ENCODE measurements at places on chromosomes 6 and 20. TPM values are rescaled to one million over a fixed set of nuclear protein-coding genes. Genes with fewer than 3 reads are reported as not detected.

DNA sequence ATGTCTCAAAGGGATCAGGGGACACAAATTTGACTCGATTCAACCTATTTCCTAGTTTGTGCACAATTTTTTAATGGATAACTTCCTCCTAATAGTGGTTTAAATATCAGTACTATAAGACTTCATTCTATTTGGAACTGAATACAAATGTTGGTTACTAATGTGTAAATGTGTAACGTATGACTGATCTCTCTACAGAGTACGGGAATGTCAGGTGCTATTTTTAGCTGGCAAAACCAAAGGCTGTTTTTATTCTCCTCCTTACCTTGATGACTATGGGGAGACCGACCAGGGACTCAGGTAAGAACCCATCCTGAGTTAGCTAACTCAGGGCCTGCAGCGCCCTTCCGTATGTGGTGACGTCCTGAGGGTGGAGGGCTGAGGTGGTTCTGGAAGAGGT is 33.0 kb downstream of the PRPH2 start:
- H3K36me3 ChIP-seq, result peaks cover 60% of the 10 kb centered on the region
- no peak for DNase-seq
- peaks cover 3% of the 10 kb centered on the region for H3K27me3 ChIP-seq
- H3K27ac ChIP-seq, result peak overlapping the region; percentile 51
- peaks cover 24% of the 10 kb centered on the region for H3K4me1 ChIP-seq
- no peak overlapping the region for H3K4me3 ChIP-seq

GRCh38 chr20:45904583-45905504 is 7.1 kb downstream of the PLTP start:
- H3K27me3 ChIP-seq, result peaks cover 2% of the 10 kb centered on the region
- no peaks in the 10 kb centered on the region for H3K4me1 ChIP-seq
- H3K36me3 ChIP-seq, result peaks cover 7% of the 10 kb centered on the region
- H3K27ac ChIP-seq, result no peak overlapping the region
- no peak for DNase-seq

GRCh38 chr20:51800872-51801121 is 1.5 kb downstream of the SALL4 start:
- no peaks in the 10 kb centered on the region for H3K36me3 ChIP-seq
- H3K27ac ChIP-seq, result no peak overlapping the region
- peak overlapping the region; percentile 87 for H3K4me3 ChIP-seq
- peaks cover 11% of the 10 kb centered on the region for H3K27me3 ChIP-seq
- H3K4me1 ChIP-seq, result peaks cover 23% of the 10 kb centered on the region

DNA sequence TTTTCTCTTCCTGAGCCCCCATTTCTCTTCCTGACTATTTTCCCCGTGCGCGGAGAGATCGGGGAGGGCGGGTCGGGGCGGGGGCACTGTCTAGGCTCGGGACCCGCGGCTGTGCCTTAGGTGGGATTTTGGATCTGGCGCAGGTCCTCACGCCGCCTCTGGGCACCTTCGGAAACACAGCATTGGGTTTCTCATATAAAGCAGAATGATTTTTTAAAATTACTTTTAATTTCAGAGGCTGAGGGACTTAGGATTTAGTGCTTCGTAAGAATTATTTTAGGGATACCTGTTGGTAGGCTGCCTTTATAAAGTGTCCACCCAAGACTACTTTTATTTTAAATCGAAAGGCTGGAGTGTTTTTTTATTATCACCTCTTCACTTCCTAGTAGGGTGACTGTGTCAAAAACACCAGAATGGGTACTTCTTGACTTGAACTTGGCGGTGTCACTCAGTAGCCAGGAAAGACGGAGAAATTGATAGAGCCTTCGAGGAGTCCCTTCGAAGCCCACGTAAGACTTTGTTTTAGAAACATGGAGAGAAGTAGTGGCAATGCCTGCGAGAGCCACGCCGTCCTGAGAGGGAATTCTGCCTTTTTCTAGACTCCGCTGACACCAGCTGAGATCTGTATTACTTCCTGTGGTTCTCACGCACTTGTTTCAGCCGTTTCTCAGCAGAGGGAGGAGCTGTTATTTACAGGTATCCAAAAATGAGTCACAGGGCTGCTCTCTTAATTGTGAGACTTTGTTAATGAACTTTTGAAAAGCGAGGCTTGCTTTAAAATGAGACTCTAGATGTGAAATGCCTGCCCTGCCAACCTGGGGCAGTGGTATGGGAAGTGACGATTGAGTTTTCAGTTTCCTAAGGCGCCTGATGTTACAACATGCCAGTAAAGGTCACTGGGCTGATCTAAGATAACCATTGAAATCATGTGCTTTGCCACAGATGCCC is 667 bp downstream of the STX11 start:
- H3K36me3 ChIP-seq, result peaks cover 3% of the 10 kb centered on the region
- peak overlapping the region; percentile 95 for H3K4me3 ChIP-seq
- peaks cover 51% of the 10 kb centered on the region for H3K4me1 ChIP-seq
- peak overlapping the region; percentile 97 for H3K27ac ChIP-seq

The FILIP1 gene
- polyA plus RNA-seq, result not detected

The CYP24A1 gene
- polyA plus RNA-seq, result not detected
